Activated CD4-positive, alpha-beta T cell treated with anti-CD3 and anti-CD28 coated beads, Interleukin-2, amount 50 U/mL, for 16 hours (primary cell): ENCODE measurements at places on chromosomes 16 and 17.

- no peak for DNase-seq
Observed at GRCh38 chr17:32265192-32265923, at the start of gene RHBDL3. Gene RHBDL3, plus strand, starts transcription at chr17:32265832. Its CDS starts 358 bp downstream, at chr17:32266190.

DNA sequence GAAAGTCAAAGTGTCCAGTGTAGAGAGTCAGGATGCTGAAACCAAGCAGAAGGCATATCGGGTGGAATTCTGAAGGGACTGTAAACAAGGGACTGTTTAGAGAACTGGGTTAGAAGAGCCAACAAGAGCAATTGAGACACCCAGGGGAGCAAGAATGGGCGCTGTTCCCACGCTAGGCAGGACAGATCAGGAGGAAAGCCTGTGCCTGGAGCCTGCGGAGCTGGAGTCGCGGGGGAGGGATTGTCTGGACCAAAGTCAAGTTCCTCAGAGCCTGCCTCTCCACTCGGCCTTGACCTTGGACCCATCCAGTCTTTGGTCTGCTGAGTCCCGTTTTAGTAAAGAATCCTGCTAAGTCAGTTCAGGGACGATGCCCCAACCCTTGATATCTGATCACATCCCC is 14.7 kb upstream of the KLHL36 start:
- no peak for DNase-seq

DNA sequence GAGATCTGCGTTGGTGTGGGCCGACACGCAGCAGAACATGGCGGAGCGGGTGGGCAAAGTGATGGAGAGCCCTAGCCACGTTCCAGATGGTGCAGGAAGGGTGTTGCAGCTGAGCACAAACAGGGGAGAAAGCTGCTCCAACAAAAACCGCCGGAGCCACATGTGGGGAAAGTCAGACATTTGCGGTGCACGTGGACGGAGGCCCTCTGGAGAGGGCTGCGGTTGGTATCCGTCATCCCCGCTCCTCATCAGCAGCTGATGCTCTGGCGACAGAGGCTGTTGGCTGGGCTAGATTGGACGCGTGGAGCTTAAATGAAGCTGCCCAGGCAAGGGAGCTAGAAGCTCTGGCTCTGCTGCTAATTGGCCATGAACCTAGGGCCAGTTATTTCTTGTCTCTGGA is 43.5 kb upstream of the ADCY9 start:
- no peak for DNase-seq

DNA sequence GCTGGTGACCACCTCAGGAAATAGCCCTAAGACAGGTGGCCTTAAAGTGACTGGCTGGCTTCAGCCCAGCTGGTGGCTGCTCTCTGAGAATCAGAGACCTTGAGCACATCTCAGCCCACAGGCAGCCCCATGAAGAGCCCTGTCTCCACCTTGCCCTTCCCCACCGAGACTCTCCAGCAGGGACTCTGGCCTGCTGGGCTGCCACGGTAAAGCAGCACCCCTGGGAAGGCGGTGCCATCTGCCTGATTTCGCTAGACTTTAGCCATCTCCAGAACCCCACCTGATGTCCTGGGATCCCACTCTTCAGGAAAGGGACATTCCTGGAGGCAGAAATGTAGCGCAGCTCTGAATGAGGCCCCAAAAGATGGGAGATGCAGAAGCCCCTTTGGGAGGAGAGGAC is 45.2 kb upstream of the LGALS9 start:
- DNase-seq = no peak

GRCh38 chr16:14360326-14361037 is 269.6 kb downstream of the PARN start:
- no peak for DNase-seq

DNA sequence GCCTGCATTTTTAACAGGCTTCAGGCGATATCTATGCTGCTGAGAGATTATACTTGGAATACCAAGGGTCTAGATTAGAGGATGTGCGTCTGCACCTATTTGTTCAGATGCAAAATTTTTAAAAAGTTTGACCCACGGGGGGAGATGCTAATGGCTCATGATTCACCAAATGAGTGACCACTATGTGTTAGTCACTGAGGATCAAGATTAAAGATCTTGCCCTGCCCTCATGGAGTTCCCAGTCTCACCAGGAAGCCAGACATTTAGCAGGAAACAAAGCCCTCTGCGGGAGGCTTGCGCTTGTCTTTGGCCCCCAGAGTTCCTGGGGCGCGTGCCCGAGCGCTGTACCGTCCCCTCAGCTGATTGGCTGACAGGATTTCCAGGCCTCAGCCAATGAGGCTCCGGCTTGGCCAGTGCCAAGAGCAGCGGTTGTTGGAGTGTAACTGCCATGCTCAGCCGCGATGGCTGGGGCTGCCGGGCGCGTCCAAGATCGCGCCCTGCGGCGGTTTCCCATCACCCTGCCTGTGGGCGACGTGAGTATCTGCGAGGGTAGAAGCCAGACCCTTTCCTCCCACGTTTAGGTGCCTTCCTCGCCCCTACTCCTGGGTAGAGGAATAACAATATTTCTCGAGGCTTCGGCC is 4.5 kb upstream of the DDX19B start:
- DNase-seq = no peak

DNA sequence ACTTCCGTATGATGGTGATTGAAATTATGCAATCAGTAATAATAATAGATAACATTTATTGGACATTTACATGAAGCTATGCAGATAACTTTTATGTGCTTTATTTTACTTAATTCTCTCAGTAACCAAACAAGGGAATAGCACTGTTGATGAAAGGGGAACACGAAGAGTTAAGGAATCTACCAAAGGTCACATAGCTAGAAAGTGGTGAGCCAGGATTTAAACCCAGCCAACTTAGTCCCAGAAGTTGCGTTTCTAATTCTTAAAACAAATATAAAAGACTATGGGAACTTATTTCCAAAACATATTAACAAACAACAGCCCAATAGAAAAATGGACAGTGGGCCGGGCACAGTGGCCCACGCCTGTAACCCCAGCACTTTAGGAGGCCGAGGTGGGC is 9.7 kb downstream of the SPNS3 start:
- DNase-seq = no peak

DNA sequence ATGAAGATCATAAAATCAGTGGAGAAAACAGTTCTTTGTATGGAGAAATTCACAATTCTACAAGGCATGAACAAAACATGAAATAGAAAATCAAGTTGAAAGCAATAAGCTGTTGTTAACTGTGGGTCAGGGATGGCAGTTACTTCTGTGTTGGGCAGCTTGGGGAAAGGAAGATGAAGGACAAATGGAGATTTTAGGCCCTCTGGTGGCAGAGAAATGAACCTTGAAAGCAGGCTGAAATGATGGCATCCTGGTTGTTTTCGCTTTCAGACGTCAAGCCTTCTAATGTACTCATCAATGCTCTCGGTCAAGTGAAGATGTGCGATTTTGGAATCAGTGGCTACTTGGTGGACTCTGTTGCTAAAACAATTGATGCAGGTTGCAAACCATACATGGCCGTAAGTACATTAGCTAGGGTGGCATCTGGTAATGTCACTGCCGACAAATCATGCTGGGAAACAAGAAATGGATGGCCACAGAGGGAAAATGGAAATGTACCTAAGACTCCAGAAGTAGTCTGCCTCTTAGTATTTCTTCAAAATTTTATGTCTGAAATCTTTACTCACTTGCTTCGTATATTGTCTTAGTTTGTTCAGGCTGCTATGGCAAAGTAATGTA is 108.9 kb downstream of the MAP2K6 start:
- peak; percentile 24 for DNase-seq
